ENCODE measurements at places on chromosomes 5 and 9.

DNA sequence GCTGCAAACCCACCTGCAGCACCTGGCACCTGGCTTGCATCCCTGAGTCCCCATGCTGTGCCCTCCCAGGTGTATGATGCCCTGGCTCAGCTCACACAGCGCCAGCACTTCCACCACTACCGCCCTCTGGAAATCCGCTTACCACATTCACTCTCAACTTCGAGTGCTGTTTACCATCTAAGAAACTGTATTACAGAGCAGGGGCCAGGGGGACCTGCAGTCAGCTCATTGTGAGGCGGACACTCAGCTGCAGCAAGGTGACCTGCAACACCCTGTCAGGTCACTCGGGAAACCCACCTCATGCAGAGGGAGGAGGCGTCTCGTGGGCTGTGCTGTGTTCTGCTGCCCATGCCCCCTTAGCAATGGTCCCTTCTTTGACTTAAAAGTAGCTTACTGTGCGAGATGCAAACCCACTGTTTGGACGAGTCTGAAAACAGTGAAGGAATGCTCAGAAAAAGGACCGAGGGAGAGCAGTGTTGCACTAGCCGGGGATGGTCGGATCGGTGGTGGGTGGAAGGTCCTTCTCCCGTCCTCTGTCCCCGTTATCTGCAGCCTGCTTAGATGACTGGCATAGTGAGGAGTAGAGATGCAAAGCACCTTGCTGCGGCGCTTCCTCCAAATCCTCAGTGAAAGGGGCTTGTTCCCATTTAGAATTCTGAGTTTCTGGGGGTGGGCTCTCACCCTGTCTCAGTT, 55.2 kb upstream of the CTSL start:
- DNase-seq = no peak

- DNase-seq = no peak
These were observed 583.6 kb downstream of the TMEM38B start for GRCh38 chr9:106277966-106278365.

DNA sequence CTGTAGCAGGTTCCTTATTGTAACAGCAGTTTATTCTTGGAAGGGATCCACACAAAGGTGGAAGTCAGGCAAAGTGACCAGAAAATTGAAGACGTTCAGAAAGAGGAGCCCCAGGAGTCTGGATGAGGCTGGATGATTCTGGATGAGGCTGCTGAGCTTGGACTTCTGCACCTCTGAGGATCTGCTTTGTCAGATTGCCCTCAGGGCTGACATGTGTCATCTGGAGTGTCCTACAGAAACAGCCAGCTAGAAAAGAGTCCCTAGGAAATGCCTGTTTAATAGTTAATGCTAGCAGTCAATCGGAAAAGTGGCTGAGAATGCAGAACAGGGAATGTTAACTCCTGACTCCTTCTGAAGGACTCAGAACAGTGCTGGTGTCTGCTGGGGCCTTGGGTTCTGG, 236.4 kb downstream of the LRRC70 start:
- no peak for DNase-seq

DNA sequence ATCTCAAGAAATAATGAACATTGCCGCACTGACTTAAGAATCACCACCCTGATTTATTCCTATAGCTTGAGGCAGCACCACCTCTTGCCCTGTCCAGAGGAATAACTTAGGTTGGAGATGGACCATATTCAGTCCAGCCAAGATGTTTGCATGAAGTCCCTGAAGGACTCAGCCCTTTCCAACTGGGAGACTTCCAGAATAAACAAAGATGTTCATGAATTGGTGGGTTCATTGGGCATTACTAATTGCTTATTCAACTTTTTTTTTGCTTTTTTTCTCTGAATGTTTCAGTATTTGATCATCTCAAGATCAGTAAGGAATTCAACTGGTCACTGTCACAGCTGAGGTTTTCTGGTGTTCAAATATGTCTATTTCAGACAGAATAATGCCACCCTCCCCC, 470.6 kb downstream of the CCDC171 start:
- DNase-seq = no peak

DNA sequence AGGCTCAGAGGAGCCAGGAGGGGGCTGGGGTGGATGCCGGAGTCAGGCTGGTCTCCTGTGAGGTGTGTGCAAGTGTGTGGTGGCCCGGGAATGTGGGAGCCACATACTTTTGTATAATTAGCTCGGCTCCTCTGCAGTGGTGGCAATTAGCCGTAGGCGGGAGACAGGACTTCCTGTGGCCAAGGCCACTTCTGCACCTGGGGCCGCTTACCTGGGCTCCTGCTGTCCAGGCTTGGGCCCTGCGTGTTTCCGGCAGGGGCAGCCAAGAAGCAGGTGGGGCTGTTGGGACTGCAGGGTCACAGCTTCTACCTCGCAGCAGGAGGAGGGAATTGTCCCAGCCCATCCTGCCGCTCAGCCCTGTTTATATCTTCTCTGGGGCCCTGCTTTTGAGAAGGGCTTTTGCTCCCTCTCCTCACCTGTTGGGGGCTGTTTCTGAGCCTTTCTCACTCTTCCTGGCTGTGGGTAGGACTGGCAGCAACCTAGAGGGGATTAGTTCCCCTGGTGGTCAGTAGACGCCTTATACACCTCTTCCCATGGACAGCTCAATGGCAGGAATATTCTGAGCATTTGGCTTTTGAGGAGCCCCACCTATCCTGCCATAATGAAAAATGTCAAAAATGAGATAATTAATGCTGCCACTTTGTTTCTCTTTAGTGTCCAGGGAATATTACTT, 145.4 kb upstream of the PITX1 start:
- peak; percentile 25 for DNase-seq

DNA sequence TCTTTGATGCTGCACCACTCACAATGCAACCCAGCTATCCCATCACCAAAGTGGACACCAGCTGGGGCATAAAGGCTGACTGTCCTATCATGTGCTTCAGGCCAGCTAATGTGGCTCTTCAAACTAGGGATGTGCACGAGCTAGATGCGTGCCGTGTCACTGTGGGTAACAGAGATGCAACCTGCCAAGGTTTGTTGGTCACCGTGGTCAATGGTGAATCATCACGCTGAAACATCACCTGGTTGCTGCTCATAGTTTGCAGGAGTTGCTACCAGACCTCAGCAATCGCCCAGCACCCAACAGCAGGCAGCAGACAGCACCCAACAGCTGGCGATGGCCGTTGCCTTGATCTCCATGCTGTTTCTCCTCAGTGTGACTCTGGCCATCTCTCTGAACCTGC, 2.1 kb upstream of the PCDHGA1 start:
- DNase-seq = no peak

DNA sequence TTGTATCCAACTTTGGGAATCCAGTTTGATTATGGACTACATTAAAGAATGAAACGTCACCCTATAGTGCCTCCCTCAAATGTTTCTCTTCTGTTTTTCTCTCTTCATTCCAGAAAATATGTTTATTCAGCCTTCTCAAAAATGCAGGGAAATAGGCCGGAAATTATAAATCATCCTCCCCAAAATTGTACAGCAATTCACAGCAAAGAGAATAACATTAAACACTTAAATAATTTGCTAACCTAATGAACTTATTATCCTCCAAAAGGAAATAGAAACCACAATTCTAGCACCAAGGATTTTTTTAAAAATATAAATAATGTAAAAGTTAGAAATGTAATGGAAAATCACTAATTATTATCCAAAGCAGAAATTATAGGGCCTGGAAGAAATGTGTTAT, 115.9 kb upstream of the CCNG1 start:
- no peak for DNase-seq
